Camera-type eye (tissue), 1 donor: ENCODE measurements at places on chromosomes 12 and 14. TPM values are rescaled to one million over a fixed set of nuclear protein-coding genes. Genes with fewer than 3 reads are reported as not detected.

Gene SRRM4
- 21.8 TPM for total RNA-seq

Gene SDS
- total RNA-seq = not detected

Gene NOC4L
- 7.6 TPM for total RNA-seq

Gene KCNJ8
- 25.4 TPM for total RNA-seq

Gene KLRD1
- total RNA-seq = 0.82 TPM

Gene SLC4A8
- total RNA-seq = 27.6 TPM
